ENCODE measurements at places on chromosomes 1 and 21. TPM values are rescaled to one million over a fixed set of nuclear protein-coding genes. Genes with fewer than 3 reads are reported as not detected.

CCDC27 gene
- not detected for total RNA-seq

LYPD8 gene
- not detected for total RNA-seq

WNT2B gene
- total RNA-seq: 0.27 TPM

C1orf226 gene
- not detected for total RNA-seq

DNAI4 gene
- total RNA-seq: 0.51 TPM

AKR7A2 gene
- 29.4 TPM for total RNA-seq

TTF2 gene
- 83.7 TPM for total RNA-seq

OLIG1 gene
- not detected for total RNA-seq

OXCT2 gene
- 0.22 TPM for total RNA-seq

DNAJC6 gene
- total RNA-seq: 13.0 TPM

LAMB3 gene
- 5.7 TPM for total RNA-seq

NEK2 gene
- 26.1 TPM for total RNA-seq

MAP3K7CL gene
- total RNA-seq: 5.1 TPM

S100A5 gene
- total RNA-seq: 3.9 TPM

TRPM2 gene
- total RNA-seq: 35.6 TPM

HEYL gene
- not detected for total RNA-seq
